ENCODE measurements at places on chromosomes 2 and 18.

- peak; percentile 91 for DNase-seq
Measured at GRCh38 chr2:43161650-43162510, 64.5 kb downstream of the ZFP36L2 start.

DNA sequence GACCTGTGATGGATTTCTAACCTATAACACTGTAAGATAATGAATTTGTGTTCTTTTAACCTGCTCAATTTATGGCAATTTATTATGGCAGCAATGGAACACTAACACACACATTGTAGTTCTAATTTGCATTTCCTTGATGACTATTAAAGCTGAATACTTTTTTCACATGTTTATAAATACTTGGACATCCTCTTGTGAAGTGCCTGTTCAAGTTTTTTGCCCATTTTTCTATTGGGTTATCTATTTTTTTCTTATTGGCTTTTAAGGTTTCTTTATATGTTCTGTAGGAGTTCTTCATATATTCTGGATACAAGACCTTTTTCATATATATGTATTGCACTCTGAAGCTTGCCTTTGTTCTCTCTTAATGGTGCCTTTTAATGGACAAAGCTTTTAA lies 128.5 kb upstream of the PGAP1 start:
- DNase-seq: no peak

- no peak for DNase-seq
Measured at GRCh38 chr18:28039078-28039477, 137.9 kb downstream of the CDH2 start.

DNA sequence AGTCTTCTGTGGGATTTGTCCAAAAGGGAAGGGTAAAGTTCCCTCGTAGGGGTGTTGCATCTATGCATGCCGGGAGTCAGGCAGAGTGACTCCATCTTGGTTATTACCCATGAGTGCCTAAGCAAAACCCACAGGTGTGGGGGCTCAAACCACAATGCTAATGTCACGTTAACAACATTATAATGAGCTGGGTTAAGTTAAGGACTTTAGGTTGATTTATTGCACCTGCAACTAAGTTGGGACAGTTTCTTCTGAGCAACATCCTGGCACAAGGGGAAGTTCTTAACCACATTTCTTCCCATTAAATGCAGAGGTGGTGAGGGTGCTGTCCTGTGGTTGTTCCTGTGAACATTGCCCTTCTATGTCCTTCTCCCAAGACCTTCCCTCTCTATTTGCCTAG lies 1596.8 kb upstream of the SLC39A10 start:
- DNase-seq: no peak

GRCh38 chr18:60892855-60893254 lies 440.4 kb upstream of the CDH20 start:
- no peak for DNase-seq

DNA sequence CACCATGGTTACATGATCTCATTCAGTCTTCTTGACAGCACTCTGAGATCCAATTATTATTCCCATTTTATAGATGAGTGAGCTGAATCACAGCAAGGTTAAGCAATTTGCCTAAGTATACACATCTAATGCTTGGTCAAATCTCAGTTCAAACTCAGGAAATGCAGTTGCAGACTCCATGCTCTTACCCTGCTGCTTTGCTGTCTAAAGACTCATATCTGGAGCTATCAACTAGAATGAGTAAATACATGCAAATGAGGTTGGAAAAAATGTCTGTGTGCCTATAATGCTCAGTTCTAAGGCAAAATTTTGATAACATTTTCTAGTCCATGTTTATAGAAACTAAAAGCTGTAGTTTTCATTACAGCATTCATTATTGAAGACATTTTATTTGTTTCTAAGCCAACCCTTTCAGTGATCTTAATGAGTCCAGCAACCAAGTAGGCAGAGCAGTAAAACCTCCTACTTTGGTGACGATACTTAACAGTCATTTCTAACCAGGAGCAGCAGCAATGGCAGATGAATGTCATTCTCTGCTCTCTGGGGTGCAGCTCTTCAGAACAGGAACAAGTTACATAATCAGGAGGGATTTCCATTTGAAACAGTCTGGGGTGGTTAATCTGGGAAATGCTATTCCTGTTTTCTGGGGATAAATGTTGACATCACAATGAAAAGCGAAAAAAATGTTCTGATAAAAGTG lies 396.8 kb upstream of the UBE2E3 start:
- no peak for DNase-seq

DNA sequence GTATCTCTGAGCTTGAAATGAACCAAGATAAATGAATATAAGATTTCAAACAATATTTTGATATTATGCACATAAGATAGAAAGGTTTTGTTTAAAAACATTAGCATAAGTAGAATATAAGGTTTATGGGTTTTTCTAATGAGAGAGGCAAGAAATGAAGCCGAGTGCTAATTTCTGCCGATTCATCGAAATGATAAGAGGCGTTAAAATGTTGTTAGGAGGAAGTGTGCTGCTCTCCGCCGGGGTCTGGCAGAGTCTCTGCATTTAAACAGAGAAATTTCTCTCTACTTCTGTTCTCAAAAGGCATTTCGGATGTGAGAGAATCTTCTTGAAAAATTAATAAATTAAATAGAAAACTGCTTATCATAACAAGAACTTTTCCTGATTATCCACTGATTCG lies 83.6 kb downstream of the MRPS9 start:
- no peak for DNase-seq

- DNase-seq: no peak
Measured at GRCh38 chr2:100344433-100344832, 22.1 kb upstream of the LONRF2 start.

GRCh38 chr2:36511858-36512603 lies 85.9 kb downstream of the FEZ2 start:
- DNase-seq: no peak

DNA sequence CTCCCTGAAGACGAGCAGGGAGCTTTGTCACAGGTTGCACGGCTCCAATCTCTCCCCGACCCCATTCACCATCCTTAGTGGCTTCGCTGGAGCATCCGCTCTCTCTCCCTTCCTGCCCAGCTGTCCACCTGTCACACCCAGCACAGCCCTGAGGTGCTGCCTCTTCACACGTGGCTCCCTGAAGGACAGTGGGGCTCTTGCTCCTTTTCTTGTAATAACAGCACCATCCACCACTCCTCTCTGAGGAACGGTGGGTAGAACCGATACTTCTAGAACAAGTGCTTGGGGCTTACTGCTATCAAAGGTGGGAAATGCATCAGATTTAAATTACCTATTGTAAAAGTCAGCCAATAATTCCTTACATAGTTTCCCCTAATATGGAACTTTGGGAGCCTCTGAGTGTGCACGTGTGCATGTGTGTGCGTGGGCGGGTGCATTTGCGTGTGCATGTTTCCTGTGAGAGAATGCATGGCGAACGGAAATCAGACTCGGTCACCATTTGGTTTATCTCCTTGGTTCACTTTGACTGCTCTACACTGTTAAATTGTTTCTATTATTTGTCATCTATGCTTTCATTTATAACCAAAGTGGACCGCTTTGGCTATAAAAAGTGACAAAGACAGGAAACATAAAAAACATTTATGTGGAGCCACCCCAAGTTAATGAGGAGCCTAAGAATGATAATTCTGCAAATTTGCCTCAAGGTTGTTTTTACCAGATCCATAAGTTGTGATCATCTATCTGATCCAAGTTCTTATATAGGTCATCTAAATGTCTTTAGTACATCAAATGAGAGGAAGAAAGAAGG lies 39.1 kb downstream of the KLHL29 start:
- no peak for DNase-seq

DNA sequence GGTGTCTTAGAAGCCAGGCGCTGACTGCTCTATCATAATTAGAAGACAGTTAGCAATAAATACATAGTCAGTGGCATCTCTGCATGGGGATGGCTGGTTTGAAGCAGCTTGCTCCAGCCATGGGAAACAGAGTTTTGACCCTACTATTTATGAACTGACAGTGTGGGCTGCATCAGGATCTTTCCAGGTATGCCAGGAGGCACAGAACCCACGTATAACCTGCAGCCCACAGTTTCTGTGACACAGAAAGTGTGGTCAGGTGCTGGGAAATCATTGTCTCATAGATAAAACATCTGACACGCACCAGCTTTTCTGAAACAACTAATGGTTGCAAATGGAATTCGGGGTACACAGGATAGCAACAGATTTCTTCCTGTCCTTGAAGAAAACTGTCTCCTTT lies 34.7 kb downstream of the INPP4A start:
- no peak for DNase-seq

- DNase-seq: peak; percentile 45
Measured at GRCh38 chr18:10197097-10197496, 257.3 kb upstream of the APCDD1 start.

- DNase-seq: no peak
Measured at GRCh38 chr2:96150007-96150640, 4.9 kb upstream of the DUSP2 start.

- no peak for DNase-seq
Measured at GRCh38 chr2:163737563-163737962, 1.8 kb upstream of the FIGN start.

DNA sequence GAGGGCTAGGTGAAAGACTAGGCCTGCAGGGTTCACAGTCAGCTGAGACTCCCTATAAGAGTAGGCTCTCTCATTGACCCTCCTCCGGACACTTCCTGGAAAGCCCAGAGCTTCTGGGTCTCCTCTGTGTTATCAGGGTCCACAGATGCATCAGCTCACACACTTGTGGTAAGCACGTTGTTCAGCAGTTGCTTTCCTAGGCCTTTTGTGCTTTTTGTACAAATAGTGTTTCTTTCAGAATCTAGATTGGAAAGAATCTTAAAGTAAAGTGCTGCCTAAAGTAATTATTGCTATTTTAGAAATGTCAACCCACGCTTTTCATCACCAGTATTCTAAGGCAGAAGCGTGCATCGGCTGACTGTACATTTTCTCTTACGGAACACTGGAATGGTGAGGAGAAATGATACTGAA lies 15.5 kb downstream of the SLC9A2 start:
- DNase-seq: no peak

DNA sequence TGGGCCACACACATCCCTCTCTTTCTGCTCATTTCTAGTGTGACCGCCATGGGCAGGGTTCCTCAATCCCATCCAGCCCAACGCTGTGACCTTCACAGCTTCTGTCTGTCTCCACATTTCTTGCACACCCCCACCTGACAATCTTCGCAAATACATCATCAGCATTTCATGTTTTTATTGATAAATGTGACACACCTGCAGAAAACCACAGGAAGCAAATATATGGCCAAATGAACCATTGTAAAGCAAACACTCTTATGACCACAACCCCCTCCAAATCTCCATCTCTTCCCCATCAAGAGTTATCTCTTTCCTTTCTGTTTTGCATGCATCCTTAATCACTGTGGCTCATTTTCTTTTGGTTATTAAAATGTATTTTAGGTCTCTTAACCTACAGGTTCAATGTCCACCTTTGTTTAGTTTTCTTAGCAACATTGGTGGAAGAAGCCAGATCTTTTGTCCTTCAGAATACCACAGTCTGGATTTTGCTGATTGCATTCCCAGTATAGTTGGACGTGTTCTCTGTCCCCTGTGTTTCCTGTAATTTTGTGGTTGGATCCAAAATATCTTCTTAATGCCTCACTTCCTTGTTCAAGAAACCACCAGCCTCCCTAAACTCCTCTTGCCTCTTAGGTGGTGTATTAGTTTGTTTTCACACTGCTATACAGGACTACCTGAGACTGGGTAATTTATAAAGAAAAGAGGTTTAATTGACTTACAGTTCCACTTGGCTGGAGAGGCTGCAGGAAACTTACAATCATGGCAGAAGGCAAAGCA lies 9.8 kb upstream of the NCK2 start:
- no peak for DNase-seq

DNA sequence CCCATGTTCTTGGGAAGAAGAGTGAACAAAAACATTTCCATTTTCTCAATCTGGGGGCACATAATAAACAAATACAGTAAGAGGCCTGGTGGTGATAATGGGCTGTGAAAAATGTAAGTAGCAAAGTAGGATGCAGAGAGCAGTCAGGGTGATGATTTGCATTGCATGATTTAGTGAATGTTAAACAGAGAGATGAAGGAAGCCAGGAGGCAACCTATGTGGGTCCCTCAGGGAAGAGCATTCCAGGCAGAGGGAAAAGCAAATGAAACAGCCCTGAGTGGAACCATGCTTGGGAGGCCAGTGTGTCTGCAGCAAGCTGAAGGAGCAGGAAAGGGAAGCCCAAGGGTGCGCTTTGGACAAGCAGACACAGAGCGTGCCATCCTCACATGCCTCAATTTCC lies 5.4 kb downstream of the VIT start:
- no peak for DNase-seq

DNA sequence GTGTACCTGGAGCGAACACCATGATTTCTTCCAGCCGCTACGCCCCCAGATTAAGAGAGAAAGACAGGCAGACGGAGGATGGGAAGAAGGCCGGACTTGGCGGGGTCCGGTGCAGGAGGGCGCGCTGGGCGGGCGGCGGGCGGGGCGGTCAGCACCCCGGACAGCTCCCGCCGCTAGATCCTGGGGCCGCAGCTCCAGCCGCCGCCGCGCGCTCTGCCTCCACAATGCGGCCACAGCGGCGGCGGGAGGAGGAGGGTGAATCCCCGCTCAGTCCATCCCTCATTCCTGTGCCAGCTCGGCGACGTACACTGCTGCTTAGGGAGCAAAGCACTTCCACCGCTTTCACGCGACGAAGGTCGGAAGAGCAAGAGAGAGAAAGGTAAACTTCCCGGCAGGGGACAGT lies at the start of gene AKAIN1:
Gene AKAIN1 (minus strand): TSS at position 226 of the 403 bp plus-strand sequence. CDS start 204 bp downstream, at position 22.
- no peak for DNase-seq

GRCh38 chr18:56374007-56374655 lies 264.3 kb downstream of the TXNL1 start:
- no peak for DNase-seq

DNA sequence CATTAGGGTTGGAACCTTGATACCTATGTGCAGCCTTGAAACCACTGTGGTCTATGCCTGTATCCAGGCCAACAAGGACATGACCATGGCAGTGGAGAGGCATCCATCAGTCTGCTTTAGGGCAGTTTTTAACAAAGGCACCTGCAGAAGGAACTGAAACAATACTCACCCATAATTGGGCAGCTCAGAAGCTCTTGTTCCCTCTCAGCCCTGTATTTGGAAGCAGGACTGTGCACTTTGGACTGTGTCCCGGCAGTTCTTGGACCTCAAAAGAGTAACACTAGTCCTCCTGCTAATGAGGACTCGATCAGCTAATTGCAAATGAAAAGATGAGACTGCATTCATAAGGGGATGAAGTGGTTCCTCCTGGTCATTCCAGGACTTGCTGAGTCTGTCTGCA lies 500.2 kb upstream of the TNP1 start:
- no peak for DNase-seq

GRCh38 chr2:211454679-211455078 lies 898.3 kb downstream of the CPS1 start:
- no peak for DNase-seq

GRCh38 chr2:61693744-61694143 lies 155.6 kb upstream of the XPO1 start:
- DNase-seq: no peak

DNA sequence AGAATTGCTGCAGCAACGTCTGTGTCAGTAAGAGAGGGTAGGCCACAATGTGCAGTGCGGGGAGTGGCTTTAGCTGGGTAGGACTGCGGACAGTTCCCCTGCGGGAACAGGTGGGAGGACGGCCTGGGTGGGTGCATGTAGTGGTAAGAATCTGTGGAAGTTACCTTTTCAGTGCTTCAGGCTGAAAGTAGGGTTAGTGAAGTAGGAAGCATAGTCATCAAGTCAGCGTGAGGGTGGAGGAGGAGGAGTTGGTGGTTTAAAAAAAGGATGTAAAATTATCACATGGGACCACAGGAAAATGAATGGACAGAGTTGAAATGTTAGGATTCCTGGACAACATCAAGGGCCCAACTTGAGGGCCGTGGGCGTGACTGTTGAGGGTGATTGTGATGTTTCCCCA lies 13.2 kb downstream of the CEP192 start:
- DNase-seq: no peak

Data from colonic mucosa (tissue), 4 donors.